ENCODE measurements at places on chromosomes 12 and 14.

DNA sequence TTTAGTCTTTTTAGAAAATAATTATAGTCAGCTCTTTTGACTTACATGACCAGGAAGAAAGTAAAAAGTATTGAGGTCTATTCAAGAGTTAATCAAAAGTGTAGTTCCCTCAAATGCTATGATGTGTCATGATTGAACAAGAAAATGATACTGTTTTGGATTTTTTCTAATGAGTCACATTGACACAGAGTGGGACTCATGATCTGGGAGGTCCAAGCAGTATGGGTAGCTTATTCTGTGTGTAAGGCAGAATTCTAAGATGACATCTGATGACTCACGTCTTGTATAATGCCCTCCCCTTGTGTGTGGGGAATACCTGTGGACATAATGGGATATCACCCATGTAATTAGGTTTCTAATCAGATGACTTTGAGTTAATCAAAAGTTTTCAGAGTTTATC lies 178.1 kb upstream of the DDHD1 start:
- DNase-seq: no peak

DNA sequence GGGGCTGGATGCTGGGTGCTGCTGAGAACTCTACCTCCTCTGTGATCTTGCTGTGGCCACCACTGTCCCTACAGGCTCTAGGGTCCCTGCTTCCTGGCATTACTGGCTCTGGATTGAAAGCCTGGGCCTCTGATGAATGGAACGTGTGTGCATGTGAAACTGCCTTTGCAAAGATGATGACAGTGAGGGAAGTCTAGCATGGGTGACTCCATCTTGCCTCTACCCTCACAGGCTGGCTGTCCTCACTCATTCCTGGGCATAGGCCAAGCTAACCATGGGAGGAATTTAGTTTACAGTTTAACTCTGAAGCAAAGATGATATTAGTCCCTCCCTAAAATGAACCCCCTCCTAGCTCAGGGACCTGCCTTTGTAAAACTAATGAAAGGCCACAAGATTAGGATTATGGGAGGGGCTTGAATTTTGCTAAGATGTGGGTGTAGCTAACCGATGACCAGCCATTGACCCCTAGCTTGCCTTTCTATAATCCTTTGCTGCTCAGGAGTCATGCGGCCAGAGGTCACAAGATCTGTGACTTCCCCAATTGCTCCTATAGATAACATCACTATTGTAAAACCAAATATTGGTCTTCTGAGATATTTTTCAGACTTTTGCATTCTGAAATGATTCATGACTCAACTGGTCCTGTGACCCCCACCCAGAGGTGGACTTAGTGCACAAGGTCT lies 2.2 kb upstream of the C1S start:
- no peak for DNase-seq

GRCh38 chr12:101880769-101881168 lies 3.4 kb downstream of the DRAM1 start:
- no peak for DNase-seq

DNA sequence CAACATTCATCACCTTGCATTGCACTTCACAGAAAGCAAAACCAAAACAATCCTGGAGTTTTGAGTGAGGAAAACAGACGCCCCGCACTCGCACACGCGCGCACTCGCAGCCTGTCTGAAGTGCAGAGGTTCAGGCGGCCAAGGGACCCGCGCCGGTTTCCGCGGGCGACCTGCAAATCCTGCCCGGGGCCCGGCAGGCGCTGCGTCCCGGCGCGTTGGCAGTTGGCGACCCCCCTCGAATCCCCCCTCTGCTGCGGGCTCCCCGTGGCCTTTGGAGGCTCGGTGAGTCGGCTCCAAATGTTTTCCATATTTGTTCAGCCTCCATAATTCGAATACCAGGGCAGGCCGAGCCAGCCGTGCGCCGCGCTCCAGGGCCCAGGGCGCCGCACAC lies at the start of gene SSPN:
SSPN (plus strand) TSS at position 324 of the 391 bp plus-strand sequence. CDS start 100 bp downstream, outside the sequence.
- no peak for DNase-seq

Measured in foreskin melanocyte (primary cell).